Aorta (tissue), 5 donors: ENCODE measurements at places on chromosomes 12 and 14. TPM values are rescaled to one million over a fixed set of nuclear protein-coding genes. Genes with fewer than 3 reads are reported as not detected.

DNA sequence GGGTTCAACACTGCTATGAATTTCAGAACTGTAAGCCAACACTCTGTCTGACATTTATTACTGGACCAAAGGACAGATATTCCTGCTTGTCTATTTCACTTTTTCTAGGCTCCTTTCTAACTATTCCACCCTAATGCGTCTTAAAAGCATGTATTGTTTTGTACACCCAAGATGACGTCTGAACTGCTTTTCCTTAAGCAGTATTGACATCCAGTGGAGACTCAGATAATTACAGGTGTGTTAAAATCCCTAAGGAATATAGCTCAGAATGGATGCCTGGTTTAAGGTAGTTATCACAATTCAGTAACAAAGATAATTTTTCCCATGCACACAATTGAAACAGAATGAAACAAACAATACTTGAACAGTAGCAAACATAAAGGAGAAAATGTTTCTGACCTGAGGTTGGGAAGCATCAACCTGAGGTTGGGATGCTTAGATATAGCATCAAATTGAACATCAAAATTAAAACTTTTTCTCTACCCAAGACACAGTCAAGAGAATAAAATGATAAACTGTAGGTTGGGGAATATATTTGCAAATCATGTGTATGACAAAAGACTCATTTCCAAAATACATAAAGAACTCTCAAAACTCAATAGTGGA, 93.7 kb upstream of the PTPRR start:
- DNase-seq, result no peak
- no peak overlapping the region for H3K4me3 ChIP-seq
- H3K27ac ChIP-seq, result no peak overlapping the region
- no peaks in the 10 kb centered on the region for H3K27me3 ChIP-seq
- H3K36me3 ChIP-seq, result no peaks in the 10 kb centered on the region

DNA sequence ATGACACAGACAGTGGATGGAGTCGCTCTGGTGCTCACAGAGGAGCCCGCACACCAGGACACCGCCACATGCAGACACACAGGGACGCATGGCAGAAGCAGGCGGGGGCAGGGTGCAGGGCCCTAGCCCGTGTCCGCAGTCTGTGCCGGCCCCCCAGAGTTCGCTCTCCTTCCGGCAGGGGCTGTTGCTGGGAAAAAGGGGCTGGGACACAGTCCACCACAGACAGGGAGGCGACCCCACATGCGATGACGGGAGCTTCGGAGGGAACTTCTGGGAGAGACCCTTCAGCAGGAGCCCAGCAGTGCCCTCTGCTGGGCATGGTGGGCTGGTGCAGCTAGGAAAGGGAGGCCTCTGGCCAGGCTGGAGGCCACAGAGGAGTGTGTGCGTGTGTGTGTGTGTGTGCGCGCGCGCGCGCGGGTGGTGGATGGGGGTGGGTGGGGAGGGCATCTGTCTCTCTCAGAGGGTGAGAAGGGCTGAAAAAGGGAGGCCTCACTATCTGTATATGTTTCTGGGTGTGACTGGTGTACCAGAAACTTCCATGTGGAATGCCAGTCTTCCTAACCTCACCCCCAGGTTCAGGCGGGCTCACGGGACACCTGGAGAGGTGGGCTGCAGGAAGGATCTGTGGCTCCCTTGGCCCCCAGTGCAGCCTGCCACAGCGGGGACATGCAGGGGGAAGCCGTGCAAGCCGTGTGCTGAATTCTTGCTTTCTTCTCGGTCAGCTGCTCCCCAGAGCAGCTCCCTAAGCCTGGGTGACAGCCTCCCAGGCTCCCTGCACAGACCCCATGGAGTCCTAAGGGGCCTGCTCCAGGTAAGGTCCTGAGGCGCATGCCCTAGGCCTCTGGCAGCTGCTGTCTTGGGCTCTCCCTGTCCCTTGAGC, 60.7 kb downstream of the PLEKHG3 start:
- H3K27me3 ChIP-seq, result no peaks in the 10 kb centered on the region
- H3K36me3 ChIP-seq, result no peaks in the 10 kb centered on the region
- peak; percentile 83 for DNase-seq
- H3K27ac ChIP-seq, result no peak overlapping the region
- no peaks in the 10 kb centered on the region for H3K4me1 ChIP-seq

DNA sequence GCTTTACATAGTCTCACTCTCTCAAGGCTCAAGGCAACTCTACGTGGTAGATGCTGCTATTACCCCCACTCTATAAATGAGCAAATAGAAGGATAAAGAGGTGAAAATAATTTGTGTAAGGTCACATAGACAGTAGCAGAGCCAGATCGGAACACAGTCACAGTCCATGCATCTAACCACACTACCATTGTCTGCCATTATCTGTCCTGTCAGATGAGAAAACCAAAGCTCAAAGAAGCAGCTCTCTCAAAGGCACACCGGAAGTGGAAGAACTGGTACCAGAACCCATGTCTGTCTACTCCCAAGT, 134.4 kb upstream of the NUDT4 start:
- no peaks in the 10 kb centered on the region for H3K4me1 ChIP-seq
- H3K27me3 ChIP-seq, result no peaks in the 10 kb centered on the region
- no peak for DNase-seq
- H3K36me3 ChIP-seq, result no peaks in the 10 kb centered on the region

- peak within 1 kb of the TSS; percentile 95 for H3K4me3 ChIP-seq
- H3K27ac ChIP-seq, result no peak within 1 kb of the TSS
- peak; percentile 83 for DNase-seq
- H3K27me3 ChIP-seq, result no peaks in the 10 kb centered on the region
- no peaks in the 10 kb centered on the region for H3K36me3 ChIP-seq
- peaks cover 2% of the 10 kb centered on the region for H3K4me1 ChIP-seq
Measured at GRCh38 chr12:105330283-105330930, at the start of gene C12orf75. C12orf75 (plus strand) TSS chr12:105330691; CDS start chr12:105330892, 201 bp downstream.

DNA sequence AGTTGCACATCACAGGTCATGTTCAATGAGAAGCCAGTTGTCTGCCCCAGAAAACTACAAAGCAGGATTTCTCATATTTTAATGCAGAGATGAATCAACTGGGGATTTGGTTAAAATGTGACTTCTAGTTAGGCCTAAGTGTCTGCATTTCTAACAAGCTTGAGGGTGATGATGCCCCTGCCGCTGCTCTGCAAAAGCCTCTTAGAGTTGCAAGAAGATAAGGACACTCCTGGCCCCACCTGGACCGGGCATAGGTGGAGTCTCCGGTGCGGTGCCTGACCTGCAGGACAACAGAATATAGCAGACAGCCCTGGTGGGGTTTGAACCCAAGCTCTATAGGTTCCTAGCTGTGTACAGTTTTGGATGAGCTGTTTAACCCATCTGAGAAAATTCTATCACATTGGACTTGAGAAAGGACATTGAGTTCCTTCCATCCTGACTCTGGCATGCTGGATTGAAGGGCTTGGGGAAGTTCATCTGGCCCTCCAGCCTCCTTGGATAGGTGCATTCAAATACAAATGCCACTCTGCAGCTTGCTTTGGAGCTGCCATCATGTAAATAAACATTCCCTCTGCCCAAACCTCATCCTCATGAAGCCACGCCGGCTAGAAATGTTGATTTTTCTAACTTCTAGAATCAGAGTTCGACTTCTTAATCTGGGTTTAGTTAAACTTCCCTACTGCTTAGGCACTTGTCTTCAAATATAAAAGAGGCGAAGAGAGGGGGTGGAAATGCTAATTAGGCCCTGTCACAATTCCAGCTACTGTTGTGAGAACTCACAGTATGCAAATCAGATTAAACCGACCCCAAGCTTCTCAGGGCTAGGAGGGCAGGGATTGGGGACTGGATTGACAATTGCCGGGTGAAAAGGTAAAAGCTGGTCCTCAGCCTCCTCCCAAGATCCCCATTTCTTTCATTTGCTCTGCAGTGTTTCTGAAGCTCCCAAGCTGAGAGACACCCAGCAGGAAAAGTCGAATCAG, 1225.6 kb downstream of the VRK1 start:
- H3K27me3 ChIP-seq, result no peaks in the 10 kb centered on the region
- H3K4me1 ChIP-seq, result no peaks in the 10 kb centered on the region
- H3K27ac ChIP-seq, result no peak overlapping the region

DNA sequence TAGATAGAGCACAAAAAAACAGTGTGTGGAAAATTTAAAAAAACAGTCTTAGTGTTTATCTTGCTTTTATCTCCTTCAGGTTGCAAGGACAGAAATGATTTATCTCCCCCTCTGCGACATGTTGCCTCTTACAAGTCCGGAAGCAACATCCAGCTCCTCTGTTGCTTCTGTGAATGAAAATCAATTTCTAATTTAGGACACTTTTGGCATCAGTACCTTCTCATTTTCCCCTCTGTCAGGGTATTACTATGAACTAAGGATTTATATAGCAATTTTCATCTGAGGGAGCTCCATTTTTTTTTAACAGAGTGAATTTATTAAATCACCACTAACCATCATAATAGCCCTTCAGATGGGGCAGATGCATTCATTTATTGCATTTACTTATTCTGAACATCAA, 116.6 kb upstream of the PLXNC1 start:
- DNase-seq, result no peak
- H3K27ac ChIP-seq, result no peak overlapping the region
- peaks cover 5% of the 10 kb centered on the region for H3K4me1 ChIP-seq

GRCh38 chr12:49932533-49933130, 17.9 kb upstream of the AQP2 start:
- H3K4me1 ChIP-seq, result no peaks in the 10 kb centered on the region
- no peaks in the 10 kb centered on the region for H3K36me3 ChIP-seq
- H3K4me3 ChIP-seq, result no peak overlapping the region
- H3K27me3 ChIP-seq, result no peaks in the 10 kb centered on the region
- DNase-seq, result no peak

DNA sequence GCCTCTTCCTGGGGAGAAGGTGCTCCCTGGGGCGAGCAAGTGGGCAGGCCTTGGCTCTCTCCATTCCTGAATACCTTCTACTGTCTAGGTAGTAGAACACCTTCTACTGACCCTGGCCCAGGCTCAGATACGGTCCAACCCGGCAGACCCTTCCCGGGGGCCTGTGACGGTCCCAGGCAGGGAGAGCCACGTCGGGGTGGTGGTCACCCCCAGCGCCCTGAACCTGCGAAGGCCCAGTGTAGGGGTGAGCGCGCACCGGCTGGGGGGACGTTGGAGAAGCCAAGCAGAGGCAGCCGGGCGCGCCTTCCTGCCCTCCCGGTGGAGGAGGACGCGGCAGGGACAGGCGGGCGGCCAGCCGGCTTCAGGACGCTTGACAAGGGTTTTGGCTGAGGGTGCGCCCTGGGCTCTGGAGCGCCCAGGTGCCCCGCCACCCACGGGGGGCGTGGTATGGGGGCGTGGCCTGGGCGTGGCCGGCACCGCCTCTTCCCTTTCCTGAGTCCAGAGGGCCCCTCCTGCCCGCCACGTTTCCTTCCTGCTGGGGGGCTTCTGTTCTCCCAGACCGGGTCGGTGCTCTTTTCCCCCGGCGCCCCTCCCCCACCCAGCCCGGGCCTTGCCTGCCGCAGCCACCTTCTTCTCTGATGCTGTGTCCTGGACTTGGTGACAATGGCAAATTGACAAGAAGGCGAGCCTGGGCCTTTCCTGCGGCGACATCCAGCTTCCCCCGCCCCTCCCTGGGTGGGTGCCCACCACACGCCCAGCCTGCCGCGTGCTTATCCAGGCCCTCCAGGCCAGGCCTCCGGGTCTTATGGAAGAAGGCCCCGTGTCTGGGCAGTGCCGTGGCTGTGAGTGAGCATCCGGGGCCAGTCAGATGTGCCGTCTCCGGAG, 24.5 kb upstream of the PPP1R13B start:
- no peak overlapping the region for H3K4me3 ChIP-seq
- no peak for DNase-seq

DNA sequence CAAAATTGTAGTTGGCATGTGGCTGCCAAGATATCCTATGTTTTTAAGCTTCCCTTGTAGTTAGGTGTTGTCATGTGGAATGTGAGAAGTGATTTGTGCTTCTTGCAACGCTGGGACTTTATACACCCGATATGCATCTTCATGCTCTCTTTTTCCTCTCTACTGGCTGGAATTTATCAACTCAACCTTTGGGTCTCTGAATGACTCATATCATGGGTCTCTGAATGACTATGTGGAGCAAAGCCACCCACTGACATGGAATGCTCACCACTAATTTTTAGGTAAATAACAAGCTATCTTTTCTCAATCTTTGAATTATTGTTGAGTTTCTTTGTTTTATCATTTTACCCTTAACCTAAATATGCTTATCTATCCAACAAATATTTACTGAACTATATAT, 144.6 kb downstream of the ATP23 start:
- no peak overlapping the region for H3K4me3 ChIP-seq
- H3K4me1 ChIP-seq, result no peaks in the 10 kb centered on the region
- no peak overlapping the region for H3K27ac ChIP-seq
- H3K36me3 ChIP-seq, result no peaks in the 10 kb centered on the region

- no peak for DNase-seq
- H3K36me3 ChIP-seq, result no peaks in the 10 kb centered on the region
- no peak overlapping the region for H3K27ac ChIP-seq
Measured at GRCh38 chr12:57547288-57548012, 458 bp upstream of the DCTN2 start.

ZNF140 gene
- 18.0 TPM for total RNA-seq

FOXN4 gene
- total RNA-seq, result not detected

PRPH gene
- total RNA-seq, result 5.4 TPM
